ENCODE measurements at places on chromosomes 13 and 19. TPM values are rescaled to one million over a fixed set of nuclear protein-coding genes. Genes with fewer than 3 reads are reported as not detected.
A peak's percentile ranks its signal among the peaks of the same experiment; 100 is the strongest.

DNA sequence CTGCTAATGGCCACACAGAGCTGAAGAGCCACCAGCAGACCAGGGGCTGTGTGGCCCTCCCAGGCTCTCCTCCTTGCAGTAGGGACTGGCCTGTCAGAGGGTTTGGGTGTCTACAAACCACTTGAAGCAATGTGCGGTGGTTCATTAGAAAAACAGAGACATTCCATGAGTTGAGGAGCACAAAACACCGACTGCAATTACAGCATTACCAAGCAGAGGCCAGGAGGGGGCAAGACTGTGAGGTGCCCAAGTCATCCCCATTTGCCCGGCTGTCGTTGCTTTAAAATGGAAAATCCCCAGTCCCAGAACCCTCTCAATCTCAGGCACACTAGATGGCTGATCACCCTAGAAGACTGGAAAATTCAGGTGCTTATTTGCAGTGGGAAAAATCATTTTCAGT lies 15.0 kb downstream of the TMTC4 start:
- no peak for DNase-seq

- no peak for DNase-seq
These were observed 307 bp downstream of the JOSD2 start for GRCh38 chr19:50510700-50511068.

GRCh38 chr19:47161876-47162489 lies 31.3 kb downstream of the SAE1 start:
- DNase-seq, result no peak

DNA sequence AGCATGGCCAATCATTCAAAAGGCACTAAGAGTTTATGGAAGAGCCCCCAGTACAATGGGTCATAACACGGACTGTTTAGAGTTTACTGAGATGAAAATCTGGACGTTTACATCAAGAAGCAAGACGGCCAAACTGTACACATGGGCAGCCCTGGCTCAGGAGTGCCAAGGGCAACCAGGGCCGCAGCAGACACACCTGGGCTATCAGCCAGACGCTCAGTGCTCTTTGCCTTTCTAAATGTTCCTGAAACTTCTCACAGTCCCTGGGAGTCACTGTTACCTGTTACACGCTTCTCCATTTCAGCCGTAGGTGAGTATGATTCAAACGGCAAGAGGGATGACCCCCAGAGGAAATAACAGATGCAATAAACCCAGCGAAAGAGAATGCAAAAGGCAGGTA lies 64.5 kb downstream of the ABCC4 start:
- DNase-seq, result peak; percentile 58

DNA sequence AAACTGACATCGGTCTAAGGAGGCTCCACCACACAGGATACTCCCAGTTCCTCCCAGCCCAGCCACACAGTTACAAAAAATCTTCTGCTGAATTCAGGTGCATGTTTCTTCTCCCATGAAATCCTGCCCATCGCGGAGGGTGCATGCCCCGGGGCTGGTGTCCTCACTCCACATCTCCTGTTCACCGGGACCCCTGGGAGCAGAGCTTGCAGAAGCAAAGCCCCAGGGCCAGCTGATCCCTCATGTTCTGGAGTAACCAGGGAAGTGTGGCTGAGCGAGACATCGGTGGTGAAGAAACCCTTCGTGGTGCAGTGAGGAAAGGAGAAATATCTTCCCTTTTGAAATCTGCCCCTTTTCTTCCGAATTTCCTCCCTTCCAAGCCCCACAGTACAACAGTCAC lies 904 bp upstream of the SIGLEC9 start:
- no peak for DNase-seq

DNA sequence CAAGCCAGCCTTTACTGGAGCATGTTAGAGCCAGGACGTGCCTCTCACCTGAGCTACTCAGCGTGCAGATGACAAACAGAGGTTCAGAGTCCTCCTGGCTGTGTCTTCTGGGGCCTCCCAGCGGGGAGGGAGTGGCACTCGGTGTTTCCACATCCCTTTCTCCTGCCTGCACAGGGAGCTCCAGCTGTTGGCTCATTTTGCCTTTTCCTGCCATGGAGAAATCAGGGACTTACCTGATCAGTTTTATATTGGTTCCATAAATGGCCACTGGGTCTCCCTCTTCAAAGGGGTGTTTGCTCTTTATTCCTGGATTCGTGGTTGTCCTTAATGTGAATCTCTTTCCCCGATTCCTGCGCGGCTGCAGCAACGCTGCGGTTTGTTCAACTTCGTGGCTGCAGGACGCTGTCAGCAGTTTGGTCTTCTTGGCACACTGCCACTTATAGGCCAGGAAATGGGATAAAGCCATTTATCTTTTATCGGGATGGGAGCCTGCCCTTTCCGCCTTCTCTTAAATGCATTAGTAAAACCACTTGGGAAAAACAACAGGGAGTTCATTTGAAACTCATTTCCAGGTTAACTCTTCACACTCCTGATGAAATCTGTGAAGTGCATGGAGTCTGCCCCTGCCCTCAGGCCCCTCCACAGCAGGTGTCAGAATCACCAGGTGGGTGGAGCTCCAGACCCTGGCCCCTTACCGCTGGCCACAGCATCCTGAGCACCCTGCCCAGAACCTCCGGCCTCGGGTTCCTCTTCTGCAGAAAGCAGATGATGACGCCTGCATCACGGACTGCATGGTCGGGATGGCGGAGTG lies 39.8 kb upstream of the MCF2L start:
- DNase-seq, result no peak

DNA sequence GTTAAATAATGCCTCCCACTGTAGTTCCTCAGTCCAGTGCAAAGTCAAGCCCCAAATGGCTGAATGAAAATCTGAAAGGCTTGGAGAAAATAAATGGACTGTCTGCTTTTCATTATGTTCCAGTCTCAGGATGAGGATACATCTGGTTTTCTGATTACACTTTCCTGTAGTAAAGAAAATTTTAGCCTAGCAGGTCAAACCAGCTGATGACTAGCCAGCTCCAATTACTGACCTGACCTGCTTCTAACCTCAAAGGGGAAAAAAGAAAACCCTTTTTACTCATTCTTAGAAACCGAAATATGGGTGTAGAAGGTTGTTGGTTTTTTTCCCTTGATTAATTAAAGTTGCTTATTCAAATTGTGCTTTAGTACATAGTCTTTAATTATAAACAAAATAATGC lies 418.4 kb downstream of the EFNB2 start:
- DNase-seq, result no peak

GRCh38 chr13:32381539-32381938 lies 46.4 kb downstream of the N4BP2L1 start:
- no peak for DNase-seq

DNA sequence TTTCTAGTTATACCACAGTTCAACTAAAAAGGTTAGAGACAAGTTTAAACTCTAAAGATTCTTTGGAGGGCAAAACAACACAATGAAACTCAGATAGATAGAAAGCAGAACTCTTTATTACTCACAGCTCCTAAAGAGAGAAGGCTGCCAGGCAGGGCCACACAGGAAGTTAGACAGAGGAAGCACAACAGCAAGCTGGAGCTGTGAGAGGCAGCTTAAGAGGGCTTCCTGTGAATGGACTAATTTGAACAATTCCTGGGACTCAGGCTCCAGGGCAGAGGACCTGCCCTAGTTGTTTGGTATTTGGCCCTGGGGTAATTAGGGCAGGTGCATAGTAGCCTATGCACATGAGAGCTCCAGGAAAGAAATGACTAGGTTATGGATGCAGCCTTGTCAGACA lies 803.6 kb downstream of the DIAPH3 start:
- DNase-seq, result no peak

DNA sequence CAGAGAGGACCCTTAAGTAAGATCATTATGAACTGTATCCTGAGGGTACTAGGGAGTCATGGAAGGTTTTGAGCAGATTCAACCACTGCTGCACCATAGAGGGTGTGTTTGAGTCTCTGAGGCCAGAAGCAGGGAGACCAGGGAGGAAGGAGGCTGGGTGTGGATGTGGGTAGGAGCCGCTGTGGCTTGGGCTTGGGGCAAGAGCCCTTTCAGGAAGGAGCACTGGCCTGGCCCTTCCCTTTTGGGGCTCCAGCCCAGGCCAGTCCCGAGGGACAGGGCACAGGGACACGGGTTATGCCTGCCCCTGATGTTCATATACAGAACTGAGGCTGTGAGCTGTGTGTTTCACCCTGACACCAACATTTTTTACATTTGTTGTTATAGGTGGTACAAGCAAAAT lies 7.2 kb downstream of the CIC start:
- no peak for DNase-seq

DNA sequence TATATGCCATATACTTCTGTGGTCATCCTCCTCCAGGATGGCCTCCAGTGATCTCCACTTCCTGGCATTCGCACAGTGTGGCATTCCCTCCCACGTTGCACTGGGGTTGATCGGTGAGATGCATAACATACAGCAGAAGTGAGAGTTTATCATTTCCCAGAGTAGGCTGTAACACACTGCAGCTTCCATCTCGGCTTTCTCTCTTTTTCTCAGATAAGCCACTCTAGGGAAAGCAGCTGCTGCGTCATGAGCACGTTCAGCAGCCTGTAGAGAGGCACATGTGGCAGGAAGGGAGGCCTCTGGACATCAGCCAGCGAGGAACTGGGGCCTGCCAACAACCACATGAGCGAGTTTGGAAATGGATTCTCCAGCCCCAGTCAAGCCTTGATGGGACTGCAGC lies 807.1 kb downstream of the DIAPH3 start:
- DNase-seq, result no peak

DNA sequence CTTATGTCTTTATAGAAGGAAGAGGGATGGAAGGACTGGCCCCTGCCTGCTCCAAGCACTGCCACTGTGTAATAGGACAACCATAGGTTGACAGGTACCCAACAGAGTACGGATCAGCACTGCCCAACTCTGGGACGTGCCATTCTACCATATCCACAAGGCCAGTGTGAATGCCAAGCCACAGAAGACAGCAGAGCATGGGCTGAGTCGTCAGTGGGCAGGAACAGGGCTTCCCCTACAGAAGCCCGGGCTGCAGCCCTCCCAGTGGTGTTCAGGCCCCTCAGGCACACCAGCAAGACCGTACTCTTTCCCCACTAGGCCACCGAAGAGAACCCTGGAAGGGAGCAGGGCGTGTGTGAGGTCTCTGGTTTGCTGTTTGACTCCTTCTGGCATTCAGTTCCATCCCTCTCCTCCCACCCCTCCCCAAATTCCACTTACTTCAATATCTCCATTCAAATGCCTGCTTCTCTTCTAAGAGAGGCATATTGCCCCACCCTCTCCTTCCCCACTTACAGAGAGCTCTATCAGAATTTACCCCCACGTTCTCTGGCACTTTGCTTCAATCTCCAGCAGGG lies 209.4 kb downstream of the FOXO1 start:
- DNase-seq, result no peak

- no peak for DNase-seq
These were observed 14.7 kb upstream of the FBXO27 start for GRCh38 chr19:39047073-39047472.

- no peak for DNase-seq
These were observed 16.9 kb upstream of the PROZ start for GRCh38 chr13:113141601-113141970.

GRCh38 chr19:11125994-11126685 lies 29.4 kb downstream of the SPC24 start:
- DNase-seq, result peak; percentile 91

Gene PIP5K1C
- polyA plus RNA-seq, result 12.5 TPM

GRCh38 chr13:51960766-51961165 lies 50.5 kb downstream of the ATP7B start:
- no peak for DNase-seq

Gene GARIN5A
- polyA plus RNA-seq, result 1.9 TPM

Gene HSH2D
- polyA plus RNA-seq, result 8.2 TPM

DNA sequence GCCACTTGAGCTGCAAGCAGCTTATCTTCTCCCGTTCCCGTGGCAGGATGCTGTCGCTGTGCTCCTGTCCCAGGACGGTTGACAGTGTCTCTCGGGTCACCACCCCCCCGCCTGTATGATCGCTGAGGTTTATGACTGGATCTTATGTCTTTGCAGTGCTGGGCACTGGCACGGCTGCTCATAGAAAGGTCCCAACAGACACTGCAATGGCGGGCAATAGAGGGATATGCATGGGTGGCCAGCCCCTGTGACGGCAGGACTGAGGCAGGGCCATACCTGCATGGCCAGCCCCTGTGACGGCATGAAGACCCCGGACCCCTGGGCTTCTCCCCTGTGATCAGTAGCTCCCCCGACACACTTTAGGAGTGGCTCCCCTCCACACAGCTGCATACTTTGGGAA lies 307.2 kb downstream of the TEX29 start:
- DNase-seq, result no peak

- DNase-seq, result no peak
These were observed 464.6 kb downstream of the FGF9 start for GRCh38 chr13:22135446-22135845.

Gene CAB39L
- polyA plus RNA-seq, result 11.4 TPM

GRCh38 chr13:105255472-105255871 lies 1280.0 kb downstream of the EFNB2 start:
- no peak for DNase-seq

DNA sequence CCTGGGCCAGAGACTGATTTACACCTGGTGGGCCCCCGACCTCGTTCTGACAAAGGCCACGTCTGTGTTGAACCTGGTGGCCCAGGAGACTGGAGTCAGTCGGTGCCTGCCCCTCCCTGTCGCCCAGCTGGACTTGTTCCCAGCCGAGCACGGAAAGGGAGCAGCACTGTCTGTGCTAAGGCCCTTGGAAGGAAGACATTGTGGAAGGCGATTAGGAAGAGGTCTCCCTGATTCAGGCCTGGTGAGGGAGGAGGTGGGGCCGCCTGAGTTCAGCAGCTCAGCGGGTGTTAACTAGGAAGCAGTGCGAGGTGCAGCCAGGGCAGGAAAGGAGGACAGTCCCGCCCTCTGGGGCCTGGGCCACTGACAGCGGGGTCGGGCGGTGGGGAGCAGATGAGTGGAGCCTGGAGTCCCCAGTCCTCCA lies 64.7 kb downstream of the GPR12 start:
- DNase-seq, result no peak

DNA sequence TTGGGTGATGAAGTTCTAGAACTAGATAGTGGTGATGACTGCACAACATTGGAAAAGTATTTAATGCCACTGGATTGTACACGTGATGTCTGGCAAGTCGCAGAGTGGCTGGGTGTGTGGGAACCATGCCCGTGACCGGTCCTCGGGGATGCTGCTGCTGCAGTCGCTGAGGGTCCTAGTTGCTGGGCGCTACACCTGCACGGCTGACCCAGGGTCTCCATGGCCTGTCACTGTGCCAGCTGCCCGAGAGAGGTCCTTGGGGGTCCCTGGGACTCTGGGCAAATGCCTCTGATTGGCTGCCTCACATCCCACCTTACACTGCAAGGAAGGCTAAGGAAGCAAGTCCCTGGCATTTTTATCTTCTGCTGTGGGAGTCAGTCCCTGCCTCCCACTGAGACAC lies 109.1 kb upstream of the PABPC3 start:
- DNase-seq, result no peak

Measured in stomach (tissue), 19 donors.